Neural progenitor cell (in vitro differentiated cells): ENCODE measurements at places on chromosomes 16 and 17.

DNA sequence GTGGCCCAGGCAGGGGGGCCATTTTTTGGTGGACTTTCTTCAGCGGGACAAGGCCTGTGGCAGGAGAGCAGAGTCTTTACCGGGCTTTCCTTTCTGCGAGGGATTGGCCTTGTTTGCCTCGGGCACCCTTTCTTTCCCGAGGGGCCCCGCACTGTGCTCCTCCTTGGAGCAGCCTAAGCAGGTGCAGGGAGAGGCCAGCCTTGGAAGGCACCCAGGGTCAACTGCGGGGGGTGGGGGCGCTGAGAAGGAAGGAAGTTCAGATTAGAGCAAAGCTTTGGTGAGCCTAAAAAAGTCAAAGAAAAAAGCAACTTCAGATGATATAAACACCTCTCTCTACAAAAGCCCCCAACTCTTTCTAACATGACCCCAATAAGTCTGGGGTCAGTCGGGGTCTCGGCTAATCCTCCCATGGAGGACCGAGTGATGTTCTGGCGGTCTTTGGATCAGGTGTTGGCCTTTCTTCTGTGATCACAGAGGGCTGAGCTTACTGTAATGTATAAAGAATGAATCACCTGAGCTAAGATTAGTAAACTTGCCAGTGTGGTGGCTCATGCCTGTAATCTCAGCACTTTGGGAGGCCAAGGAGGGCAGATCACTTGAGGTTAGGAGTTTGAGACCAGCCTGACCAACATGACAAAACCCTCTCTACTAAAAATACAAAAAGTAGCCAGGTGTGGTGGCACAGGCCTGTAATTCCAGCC, 63.0 kb downstream of the PGS1 start:
- DNase-seq, result no peak

- no peak for DNase-seq
Observed at GRCh38 chr17:7261379-7262191, 693 bp downstream of the CLDN7 start.

- no peak for DNase-seq
Observed at GRCh38 chr17:1481736-1482135, 10.8 kb downstream of the MYO1C start.

DNA sequence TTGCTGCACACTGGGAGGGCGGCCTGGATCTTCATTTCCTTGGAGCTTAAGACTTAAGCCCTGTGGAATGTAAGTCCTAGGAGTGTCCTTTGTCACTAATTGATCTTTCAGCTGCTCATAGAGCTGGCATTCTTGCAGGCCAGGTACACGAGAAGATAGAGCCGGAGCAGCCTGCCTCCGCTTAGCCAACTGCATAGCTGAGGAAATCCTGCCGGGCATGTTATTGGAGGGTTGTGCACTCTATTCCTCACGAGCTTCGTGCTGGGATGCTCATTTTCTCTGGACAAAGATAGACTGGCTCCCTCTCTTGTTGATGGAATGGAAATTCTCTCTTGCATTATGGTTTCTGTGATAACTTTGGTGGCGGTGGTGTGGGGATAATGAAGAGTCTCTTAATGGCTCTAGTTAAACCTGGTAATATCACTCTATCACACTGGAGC, 76.9 kb downstream of the RPA1 start:
- peak; percentile 90 for DNase-seq

DNA sequence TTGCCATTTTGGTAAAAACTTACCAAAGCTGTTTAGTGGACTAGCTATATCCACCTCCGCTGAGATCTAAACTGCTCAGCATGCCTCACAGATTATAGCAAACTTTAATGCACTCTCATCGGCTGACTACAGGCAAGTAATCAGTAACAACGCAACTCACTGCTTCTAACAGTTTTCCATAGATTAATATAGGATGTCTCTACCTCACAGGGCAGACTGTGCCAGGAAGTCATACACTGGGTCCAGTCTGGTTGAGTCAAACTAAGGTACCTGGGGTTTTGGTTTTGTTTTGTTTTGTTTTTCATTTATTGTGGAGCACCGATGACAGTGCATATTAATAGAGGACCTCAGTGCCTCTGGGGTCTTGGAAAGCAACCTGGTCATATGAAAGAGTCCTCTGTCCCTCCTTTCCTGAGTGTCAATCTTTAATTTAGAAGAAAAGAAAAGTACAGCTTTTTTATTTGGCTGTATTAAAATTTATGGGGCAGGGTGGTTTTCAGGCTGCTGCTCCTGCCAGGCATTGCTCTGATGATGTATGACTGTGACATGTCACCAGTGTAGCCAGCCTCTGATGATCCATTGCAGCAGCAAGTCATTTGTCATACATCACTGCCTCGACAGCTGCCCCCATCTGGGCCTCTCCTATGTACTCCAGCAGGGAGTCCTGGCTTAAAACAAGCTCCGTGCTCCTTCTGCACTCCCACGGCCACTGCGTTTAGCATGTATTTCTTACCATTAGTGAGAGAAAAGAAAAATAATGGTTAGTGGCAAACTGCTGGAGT, 854.1 kb downstream of the KCNJ2 start:
- DNase-seq, result peak; percentile 22

DNA sequence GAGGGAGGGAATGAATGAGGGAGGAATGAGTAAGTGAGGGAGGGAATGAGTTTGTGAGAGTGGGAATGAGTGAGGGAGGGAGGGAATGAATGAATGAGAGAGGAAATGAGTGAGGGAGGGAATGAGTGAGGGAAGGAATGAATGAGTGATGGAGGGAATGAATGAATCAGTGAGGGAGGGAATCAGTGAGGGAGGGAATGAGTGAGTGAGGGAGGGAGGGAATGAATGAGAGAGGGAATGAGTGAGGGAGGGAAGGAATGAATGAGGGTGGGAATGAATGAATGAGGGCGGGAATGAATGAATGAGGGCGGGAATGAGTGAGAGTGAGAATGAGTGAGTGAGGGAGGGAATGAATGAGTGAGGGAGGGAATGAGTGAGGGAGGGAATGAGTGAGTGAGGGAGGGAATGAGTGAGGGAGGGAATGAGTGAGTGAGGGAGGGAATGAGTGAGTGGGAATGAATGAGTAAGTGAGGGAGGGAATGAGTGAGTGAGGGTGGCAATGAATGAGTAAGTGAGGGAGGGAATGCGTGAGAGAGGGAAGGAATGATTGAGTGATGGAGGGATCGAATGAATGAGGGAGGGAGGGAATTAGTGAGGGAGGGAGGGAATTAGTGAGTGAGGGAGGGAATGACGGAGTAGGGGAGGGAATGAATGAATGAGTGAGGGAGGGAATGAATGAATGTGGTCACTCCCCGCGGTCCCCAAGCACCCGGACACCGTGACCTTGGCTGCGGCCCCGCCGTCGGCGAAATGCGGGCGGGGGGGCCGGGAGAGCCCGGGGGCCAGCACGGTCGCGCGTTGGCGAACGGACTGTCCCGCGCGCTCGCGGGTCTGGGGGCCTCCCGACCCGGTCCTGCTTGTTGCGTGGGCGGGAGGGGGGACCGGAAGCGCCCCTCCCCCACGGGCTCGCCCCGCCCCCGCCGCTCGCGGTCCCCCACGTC, 1.1 kb upstream of the UBE2I start:
- DNase-seq, result no peak

DNA sequence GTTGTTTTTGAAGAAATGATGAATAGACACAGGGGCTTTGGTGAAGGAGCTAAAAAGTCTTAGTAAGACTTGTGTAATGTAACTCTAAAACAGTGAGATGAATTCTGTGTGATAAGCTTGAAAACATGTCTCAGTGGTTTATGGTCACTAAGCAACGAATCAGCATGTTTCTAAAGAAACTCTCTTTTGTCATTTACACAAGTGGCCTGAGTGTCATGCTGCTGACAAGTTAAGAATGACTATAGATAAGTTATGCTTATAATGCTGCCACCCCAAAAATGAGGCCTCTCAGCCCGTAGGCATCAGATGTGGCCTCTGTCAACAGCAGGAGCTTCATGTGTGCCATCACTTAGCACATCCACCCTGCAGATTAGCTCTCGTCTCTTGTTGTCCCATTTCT, 8.7 kb downstream of the COX10 start:
- DNase-seq, result no peak

- DNase-seq, result no peak
Observed at GRCh38 chr17:1047879-1048470, 51.0 kb downstream of the TIMM22 start.

DNA sequence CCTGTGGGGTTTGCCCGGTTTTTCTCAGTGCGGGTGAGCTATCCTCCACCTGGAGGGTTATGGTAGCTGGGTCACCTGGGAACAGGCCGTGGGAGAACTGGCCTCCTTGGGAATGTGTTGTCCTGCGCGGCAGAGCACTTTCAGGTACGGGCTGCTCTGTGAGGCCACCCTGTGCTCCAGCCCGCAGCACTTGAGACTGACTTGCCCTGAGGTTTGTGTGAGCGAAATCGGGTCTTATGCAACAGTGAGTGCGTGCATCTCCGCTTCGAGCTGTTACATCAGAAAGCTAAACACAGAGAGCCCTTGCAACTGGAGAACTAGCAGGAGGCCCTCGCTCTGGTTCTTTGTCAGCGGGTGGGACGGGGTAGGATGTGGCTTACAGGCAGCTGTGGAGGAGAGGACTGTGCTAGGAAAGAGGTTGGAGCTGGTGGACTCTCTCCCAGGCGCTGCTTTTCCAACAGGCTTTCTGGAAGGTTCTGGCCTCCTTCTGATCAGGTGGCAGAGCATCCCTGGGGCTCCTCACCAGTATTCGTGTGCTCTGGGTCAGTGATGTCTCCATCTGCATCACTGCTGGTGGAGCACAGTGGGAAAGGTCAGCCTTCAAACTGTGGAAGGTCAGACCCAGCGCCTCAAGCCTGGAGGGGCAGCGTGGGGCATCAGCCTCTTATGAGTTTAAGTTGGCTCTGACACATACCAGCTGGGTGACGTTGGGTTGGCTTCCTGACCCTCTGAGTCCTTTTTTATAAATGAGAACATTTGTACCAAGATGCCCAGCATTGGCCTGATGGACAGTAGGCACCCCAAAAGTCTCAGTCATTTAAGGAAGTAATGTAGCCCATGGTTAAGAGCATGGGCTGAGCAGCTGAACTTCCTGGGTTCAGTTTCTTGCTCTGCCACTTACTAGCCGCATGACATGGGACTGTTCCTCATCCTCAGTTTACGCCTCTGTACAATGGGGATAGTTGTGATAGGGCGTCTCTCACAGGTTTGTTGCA, 76.3 kb downstream of the KSR1 start:
- DNase-seq, result no peak

DNA sequence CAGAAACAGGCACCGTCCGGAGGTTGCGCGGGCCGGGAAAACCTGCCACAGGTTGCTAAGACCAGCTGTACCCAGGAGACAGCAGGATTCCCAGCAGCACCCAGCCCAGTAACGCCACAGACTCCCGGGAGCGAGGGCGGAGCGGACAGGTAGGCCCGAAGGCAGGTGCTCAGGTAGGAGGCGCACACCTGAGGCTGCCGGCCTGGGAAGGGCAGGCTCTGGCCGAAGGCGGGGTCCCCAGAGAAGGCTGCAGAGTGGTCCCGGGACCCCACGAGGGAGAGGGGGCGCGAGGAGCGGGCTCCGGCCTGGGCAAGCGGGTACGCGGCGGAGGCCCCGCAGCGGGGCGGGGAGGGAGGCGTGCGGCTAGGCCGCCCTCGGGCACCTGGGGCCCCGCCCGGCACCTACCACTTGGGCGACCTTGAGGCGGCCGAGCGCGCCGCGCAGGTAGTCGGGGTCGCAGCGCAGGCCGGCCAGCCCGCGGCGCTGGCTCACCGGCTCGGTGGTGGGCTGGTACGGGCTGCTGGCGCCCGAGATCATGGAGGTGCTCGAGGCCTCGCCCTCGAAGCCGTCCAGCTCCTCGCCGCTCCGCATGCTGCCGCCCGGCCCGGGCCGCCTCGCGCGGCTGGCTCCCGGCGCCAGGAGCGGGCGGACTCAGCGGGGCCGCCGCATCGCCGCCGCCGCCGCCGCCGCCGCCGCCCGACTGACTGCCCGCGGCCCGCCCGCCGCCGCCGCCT, 441 bp downstream of the CMTM4 start:
- peak; percentile 21 for DNase-seq

DNA sequence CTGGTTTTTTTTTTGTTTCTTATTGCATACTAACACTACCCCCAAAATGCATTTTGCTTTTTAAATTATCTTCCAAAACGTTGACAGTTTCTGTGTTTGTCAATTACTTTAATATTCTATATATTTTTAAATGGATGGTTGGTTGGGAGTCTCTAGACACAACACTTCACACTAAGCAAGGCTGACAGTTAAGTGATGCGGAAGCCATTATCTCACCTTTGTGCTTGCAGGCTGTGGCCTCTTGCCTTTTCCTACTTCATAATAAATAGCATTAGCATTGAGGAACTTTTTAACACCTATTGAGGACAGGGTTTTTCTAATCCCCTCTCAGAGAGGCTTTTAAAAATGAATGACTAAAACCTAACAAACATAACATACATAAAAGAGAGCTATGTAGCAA, 280.8 kb upstream of the TBX2 start:
- peak; percentile 60 for DNase-seq

DNA sequence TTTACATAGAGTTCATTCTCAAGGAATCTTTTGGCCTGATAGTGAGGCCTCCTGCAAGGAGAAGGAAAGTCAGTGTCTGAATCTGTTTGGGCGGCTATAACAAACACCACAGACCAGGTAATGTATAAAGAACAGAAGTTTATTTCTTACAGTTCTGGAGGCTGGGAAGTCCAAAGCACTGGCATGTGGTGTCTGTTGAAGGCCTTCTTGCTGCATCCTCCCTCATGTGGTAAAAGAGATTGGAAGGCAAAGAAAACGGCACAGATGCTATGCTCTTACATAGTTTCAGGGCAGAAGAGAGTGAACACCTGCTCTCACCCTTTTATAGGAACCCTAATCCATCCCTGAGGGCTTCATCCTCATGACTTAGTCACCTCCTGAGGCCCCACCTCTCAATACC, 31.2 kb upstream of the DNAJA2 start:
- DNase-seq, result no peak

DNA sequence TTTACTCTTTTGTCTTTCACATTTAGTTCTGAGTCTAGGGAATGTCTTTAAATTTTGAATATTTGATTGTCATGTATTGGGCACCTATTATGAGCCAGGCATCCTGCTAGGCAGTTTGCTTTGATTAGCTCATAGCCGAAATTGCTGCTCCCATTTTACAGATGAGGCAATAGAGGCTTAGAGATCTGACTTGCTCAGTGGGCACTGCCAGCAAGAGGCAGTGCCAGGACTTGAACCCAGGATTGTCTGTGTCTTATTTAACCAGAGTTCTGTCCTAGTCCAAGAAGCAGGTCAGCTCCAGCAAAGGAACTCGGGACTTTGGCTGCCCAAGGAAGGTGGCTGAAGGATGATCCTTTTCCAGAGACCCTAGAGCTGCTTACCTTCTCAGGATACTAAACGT, 24.5 kb downstream of the BEAN1 start:
- no peak for DNase-seq

- DNase-seq, result no peak
Observed at GRCh38 chr16:48498769-48499631, 111.0 kb downstream of the N4BP1 start.

DNA sequence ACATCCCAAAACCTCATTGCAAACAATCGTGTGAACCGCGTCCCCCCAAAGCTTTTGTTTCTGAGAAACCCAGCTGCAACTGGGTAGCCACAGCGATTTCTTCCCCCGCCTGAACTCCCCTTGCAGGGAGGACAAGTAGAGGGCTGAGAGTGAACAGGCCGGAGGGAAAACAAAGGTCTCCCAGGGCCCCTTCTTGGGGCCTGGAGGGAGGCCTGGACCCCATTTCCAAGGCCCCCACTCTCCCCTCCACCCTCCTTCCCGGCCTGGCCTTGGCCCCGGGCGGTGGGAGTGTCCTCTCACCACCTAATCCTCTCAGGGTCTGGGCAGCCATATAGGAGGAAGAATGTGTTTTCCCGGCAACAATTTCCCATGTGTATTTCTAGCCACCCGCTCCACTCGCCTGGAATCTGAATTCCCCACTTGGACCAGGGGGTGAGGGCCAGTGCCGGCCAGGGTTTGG, 2.6 kb downstream of the GLIS2 start:
- DNase-seq, result peak; percentile 43
